Sciatic nerve (tissue), 2 donors: ENCODE measurements at places on chromosomes 6 and 20.

- DNase-seq, result no peak
Measured at GRCh38 chr6:16868968-16869367, 107.7 kb upstream of the ATXN1 start.

DNA sequence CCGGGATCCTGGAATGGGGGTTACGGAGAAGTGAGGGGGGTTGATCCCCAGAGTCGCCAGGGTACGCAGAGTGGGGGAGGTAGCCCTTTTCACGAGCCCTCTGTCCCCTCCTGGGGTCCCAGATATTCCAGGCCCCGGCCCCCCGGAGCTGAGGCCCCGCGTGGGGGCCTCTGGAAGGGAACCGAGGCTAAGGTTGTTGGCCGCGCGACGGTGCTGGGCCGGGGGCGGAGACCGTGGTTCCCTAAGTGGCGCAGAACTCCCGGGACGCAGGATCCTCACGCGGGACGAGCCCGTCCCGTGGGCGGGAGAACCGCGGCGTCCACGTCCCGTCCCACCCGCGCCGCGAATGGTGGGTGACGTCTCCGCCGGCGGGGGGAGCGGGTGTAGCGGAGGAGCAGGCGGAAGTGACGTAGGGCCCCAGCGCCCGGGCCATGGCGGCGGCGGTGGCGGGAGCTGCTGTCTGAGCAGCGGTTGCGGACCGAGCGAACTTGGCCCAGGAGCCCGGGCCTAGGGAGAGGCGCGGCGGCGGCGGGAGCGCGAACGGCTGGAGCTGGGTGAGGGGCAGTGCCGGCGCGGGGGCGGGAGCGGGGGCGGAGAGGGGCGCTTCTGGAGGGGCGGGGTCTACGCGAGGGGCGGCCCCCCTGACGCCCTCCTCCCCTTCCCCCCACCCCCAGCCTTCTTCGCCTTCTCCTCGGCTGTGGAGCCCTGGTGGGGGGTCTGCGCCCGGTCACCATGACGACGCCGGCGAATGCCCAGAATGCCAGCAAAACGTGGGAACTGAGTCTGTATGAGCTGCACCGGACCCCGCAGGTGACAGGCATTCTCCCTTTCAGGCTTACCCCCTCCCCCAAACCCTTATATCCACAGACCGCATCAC is at the start of gene RING1:
RING1 (plus strand) TSS at position 410 of the 877 bp plus-strand sequence; CDS start at position 733, 323 bp downstream.
- DNase-seq, result peak; percentile 94

DNA sequence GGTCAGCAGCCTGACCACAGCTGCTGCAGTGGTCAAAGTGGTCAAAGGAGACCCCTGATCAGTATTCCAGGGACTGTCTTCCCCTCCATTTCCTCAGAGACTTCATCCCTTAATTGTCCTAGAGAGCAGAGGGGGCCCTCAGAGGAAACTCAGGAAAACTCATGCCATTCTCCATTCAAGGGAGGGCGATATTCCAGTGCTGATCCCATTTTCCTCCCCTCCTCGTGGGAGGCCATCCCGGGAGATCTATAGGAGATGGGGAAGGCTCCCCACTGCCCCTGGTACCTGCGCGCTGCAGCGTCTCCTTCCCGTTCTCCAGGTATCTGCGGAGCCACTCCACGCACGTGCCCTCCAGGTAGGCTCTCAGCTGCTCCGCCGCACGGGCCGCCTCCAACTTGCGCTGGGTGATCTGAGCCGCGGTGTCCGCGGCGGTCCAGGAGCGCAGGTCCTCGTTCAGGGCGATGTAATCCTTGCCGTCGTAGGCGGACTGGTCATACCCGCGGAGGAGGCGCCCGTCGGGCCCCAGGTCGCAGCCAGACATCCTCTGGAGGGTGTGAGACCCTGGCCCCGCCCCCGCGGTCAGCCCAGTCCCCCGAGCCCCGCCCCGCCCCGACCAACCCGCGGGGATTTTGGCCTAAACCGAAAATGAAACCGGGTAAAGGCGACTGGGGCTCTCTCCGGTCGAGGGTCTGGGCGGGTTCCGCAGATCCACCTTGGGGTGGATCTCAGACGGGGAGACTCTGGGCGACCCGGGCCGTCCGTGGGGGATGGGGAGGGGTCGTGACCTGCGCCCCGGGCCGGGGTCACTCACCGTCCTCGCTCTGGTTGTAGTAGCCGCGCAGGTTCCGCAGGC is 878 bp downstream of the HLA-C start:
- DNase-seq, result peak; percentile 80

DNA sequence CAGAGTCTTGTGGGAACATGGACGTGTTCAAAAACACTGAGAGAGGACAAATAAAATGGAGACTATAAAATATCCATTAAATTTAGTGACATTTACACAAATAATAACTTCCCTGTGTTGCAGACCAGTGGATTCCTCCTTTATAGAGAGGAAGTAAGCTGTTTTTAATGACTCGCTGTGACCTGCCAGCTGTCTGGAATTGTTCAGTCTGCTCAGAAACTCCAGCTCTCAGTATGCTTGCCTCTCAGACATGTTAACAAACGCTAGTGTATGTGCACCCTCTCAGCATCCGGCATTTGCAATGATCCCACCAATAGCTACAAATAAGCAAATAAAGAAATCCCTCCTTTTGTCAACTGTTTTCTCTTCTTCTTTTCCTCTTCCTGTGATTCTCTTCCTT is 158.0 kb upstream of the TCF21 start:
- no peak for DNase-seq

DNA sequence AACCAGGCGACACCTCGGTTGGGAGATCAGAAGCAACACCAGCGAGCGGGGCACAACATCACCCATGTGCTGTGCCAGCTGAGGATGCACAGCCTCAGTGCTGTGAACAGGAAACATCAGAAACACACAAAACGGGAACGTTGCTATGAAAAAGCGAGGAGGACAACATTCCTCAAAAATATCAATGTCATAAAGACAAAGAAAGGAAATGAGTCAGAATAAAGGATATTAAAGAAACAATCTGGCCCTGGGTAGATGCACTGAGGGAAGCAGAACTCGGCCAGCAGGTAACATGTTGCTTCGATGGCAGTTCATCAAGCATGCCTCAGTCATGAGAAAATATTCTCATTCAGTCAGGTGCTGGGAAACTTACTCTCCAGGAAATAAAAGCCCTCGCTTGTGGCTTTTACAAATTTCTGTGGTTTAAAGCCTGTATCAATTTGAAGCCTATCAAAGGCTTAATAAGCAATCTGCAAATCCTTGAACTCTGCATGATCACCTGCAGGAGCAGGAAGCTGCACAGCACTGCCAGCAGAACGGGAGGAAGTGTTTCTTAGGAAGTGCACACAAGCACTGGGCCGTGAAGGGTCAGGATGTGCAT is 77.5 kb downstream of the GINS1 start:
- no peak for DNase-seq

DNA sequence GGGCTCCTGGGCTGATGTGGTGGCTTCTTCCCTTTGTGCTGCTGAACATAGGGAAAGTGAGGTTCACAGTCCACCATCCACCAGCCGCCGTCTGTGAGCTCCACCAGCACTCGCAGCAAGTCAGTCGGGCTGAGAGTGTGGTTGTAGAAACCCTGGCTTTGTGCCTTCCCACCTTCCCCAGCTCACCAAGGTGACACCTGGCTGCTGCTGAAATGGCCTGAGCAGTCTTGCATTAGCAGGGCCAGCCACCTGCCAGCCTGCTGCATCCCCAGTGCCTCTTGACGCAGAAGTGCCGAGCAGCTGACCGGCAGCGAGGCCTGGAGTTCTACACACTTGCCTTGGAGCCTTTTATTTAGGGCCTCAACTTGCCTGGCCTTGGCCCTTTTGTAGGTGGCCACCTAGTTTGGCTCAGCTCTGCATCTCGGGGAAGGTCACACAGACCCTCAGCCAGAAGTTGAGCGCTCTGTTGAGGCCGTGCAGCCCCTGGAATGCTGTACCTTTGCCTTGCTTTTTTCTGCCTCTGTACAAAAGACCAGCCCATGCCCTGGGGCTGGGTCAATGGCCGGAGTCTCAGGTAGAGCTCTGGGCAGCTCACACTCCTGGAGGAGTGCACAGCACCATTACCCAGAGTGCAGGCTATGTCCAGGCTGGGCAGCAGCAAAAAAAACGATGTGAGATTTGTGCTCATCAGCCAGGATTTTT is 76.5 kb downstream of the PTPN1 start:
- DNase-seq, result no peak

DNA sequence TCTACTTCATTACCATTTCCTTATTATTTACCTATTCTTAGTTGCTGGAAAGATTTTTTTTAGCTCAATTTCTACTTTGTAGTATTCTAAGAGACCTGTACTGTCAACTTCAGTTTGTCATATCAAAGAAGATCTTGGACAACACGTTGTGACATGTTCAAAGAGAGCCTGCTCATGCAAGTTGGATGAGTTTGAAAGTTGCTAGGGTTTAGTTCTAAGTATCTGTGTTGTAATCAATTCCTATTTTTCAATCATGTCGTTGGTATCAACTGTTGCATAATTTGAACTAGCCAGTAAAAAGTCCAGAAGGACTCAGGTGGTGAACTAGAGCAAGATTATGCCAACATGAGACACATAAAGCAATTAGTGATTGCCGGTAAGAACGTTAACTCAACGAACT is 30.2 kb downstream of the PKIB start:
- DNase-seq, result no peak

DNA sequence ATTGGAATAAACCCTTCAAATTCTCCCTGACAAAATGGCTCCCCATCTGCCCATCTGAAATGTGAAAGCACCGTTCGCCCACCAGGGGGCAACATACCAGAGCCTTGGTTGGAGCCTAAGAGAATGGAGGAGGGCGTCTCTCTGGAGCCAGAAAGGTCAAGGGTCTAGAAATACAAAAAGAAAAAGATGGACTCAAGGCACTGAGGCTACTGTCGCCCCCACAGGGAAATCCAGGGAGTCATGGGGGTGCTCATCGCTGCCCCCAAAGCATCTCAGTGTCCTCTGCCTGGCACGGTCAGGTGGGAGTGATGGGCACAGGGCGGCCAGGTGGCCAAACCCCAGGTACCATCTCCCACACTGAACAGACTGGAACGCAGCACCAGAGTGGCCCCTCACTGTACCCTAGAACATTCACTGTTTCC is 136.3 kb downstream of the ZMYND8 start:
- no peak for DNase-seq

- no peak for DNase-seq
Measured at GRCh38 chr20:51126337-51126736, 103.4 kb upstream of the KCNG1 start.

GRCh38 chr6:87700397-87701343 is 1.4 kb downstream of the AKIRIN2 start:
- no peak for DNase-seq

GRCh38 chr20:48763216-48763914 is 64.4 kb downstream of the PREX1 start:
- no peak for DNase-seq

DNA sequence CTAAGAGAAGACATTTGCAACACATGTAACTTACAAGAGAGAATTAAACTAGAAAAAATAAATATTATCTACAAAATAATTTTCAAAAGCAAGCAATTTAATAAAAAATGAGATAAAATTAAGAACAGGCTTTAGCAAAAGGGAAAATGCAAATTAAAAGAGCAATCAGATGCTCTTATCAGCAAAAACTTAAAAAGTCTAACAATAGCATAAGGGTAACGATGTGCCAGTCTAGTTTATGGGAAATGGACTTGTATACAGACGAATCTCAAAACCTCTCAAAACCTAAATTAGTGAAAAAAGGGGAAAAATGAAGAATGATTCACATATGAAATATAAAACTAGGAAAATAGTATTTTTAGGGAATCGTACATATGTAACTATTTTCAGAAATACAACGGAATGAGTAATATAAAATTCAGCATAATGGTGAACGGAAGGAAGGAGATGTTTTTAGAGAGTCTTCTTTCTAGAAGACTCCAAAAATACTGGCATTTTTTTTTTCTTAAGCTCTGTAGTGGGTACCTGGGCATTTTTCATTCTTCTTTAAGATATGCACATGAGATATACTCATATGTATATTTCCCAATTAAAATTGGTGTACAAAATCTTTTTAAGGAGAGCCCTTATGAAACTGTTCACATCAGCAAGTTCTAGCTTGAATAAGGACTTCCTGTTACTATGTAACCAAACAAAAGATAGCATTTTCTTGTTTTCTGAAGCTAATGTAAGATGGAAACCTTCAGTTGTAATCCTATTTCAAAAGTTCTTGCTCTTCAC is 927 bp upstream of the MANEA start:
- no peak for DNase-seq

DNA sequence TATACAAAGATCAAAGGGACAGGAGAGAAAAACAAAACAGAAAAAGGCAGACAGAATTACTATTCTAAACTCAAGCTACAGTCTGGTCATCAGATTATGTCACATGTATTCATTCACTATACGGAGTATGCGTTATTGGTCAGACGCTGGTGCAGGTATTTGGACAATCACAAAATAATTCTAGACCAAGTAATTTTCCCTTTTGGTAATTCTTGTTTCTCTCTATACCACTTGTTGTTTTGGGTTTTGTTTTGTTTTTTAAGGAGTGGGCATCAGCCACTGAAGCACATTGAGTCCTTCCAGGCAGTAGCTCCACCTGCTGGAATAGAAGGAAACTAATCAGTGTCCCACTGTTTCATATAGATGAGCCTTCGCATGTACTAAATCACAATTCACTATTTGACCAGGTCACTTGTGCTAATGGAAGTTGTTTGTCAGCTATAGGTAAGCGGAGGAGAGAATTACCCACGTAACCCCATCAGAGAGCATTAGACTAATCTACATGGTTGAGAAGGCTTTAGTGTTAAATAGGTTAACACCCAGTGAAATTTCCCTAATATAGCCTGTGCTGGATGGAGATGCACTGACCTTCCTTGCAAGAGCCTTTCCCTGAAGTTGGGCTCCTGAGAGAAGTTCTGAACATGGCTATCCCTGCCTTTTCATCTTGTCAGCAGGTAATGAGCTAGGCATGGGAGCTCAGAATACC is 77.9 kb downstream of the TNFAIP3 start:
- DNase-seq, result no peak

DNA sequence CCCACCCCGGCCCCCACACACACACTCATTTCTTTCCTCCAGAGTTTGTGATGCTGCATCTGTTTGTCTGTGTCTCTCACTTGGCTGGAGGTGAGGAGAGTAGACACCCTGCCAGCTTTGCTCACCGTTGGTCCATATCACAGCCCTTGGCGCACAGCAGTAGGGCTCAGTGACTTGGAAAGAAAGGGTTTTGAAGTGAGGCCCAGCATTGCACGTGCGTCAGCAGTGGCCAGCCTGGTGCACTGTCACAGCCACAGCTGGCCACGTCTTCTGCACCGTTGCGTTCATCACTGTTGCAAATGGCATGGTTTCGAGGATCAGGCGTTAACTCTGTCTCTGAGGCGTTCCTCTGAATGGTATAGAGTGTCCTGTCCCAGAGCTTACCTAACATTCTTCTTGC is 3.7 kb downstream of the WFDC5 start:
- DNase-seq, result no peak

DNA sequence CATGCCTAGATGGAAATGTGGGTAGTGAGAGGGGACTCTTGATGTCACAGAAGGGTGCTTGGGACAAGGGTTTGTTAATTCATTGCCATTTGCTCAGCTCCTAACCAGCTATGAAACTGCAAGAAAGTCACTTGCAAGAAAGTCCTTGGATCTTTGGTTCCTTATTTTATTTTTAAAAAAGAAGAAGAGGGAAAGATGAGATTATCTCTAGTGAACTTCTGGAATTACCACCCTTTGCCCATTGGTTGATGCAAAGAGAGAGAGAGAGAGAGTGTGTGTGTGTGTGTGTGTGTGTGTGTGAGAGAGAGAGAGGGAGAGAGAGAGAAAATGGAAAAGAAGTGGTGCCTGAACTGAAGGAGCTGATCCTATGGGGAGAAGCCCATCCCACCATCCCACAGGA is 4.6 kb upstream of the SFT2D1 start:
- no peak for DNase-seq

GRCh38 chr20:22080985-22081384 is 375.5 kb downstream of the PAX1 start:
- no peak for DNase-seq

GRCh38 chr6:30554962-30555815 is 1.1 kb downstream of the GNL1 start:
- DNase-seq, result peak; percentile 80
